NCI-H524 treated with DMSO at 0.1 percent for 48 hours (cell line): ENCODE measurements at places on chromosomes 1 and 21.
A peak's percentile ranks its signal among the peaks of the same experiment; 100 is the strongest.

DNA sequence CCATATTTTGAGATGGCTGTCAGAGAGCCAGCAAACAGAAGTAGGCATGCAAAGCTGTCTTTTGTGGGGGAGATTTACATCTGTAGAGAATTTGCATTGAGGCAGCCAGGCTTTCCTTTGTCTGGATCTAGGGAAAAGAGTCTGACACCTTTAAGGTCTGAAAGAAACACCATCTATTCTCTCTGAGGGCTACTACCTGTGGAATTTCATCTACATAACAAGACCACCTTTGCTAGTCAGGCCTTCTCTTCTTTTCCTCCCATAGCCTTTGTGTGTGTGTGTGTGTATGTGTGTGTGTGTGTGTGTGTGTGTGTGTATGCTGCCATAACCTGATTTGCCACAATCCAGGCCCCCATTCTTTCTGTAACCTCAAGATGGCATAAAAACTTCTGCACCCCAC lies 28.4 kb upstream of the DMRTB1 start:
- DNase-seq, result no peak

- DNase-seq, result no peak
These were observed 41.6 kb upstream of the VWA5B1 start for GRCh38 chr1:20248971-20249612.

DNA sequence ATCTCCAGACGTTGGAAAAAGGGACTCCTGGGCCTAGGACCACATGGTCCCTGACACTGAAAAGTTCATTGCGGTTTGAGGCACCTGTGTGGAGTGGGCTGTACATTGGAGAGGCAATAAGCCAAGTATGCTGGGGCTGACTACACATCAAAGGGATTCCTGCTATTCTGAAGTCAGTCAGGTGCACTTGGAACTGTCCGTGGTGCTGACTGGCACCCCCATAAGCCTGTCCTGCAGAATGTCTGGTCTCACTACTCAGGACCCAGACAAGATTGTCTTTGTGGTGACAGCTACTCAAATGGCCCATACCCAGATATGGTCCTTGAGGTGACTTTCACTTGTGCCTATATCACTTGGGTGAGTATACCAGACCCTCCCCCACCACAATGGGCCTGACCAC lies 150.6 kb downstream of the RWDD3 start:
- DNase-seq, result no peak

GRCh38 chr1:159996653-159997052 lies 35.1 kb downstream of the PIGM start:
- DNase-seq, result no peak

- no peak for DNase-seq
These were observed 32.1 kb downstream of the ALDH9A1 start for GRCh38 chr1:165666152-165666825.

GRCh38 chr1:86472152-86472551 lies 3.4 kb downstream of the CLCA1 start:
- no peak for DNase-seq

DNA sequence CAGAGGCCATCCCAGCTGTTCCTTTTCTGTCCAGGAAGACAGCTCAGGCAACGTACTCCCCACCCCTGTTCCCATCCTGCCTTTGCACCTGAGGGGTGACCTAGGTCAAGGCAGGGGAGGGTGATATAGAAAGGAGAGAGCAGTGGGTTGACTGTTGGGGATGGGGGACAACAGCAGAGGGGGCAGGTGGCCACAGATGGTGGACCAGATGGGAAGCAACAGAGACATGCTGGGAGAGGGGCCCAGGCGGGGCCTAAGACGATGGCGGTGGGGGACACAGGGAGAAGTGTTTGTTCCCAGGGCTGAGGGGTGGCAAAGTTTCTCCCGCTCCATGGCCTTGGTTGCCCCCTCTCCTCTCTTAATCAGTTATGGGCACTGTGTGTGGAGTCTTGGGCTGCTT lies 6.3 kb downstream of the CELSR2 start:
- DNase-seq, result peak; percentile 76
